Keratinocyte (primary cell): ENCODE measurements at places on chromosomes 5 and 9.

- no peak for DNase-seq
Observed at GRCh38 chr5:29037716-29038115, 1999.3 kb upstream of the CDH9 start.

DNA sequence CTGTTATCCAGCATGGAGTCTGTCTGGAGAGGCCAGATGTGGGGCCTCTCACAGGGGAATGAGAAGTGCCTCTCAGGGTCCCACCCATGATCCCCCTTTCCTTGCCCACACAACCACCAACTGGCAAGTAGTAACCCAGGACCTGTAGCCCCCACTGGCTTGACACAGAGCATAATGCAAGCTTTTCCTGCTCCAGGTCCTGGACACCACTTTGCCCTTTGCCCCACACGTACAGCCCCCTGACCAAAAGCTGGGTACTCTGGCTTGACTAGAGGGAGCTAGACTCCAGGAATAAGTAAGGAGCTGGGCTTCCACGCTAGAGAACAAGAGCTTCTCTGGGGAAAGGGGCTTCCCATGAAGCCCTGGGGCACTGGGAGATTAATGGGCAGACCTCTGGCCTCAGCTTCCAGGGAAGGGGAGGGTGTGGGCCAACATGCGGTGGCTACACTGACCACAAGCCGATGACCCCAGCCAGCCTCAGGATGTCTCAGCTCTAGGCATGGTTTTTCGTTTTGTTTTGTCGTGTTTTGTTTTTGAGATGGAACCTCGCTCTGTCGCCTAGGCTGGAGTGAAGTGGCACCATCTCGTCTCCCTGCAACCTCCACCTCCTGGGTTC lies 109.5 kb downstream of the C9orf50 start:
- DNase-seq = no peak

- no peak for DNase-seq
Observed at GRCh38 chr5:79111387-79111959, at the start of gene BHMT. Gene BHMT (plus strand): TSS chr5:79111809. CDS start chr5:79111886, 77 bp downstream.

DNA sequence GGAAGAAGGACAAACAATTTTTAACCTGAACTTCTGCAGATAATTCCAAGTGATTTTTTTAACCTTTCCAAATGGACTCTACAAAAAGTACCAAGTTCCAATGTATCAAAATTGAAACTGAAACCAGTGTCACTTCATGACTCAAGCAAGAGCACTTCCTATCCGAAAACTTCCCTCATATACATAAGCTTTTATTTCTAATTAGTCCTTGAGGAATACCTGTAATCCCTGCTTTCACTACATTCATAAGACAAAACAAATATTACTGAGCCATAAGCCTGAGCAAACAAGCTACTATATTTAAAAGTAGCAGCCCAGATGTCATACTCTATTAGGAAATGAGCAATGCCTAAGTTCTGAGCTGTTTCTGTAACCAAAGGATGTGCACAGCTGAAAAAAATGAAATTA lies 224.4 kb downstream of the EBF1 start:
- DNase-seq = no peak

DNA sequence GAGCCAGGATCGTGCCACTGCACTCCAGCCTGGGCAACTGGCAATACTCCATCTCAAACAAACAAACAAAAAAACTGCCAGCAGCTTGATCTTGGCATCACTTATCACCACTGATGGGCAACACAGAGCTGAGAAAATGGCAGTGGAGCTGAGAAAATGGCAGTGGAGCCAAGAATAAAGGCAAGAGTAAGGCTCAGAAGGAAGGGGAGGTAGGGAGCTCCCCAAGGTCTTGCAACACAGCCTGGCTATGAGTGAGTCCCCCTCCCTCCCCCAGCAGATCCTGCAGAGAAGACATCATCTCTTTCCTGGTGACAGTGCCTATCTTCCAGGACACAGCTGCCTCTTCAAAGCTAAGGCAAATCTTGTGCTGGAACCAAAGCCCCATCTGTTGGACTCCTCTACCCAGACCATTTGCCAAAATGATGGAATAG lies 70.3 kb downstream of the UGCG start:
- DNase-seq = no peak

GRCh38 chr9:7243838-7244237 lies 486.1 kb downstream of the KDM4C start:
- DNase-seq = no peak

- DNase-seq = peak; percentile 65
Observed at GRCh38 chr9:106846857-106847256, 16.1 kb upstream of the ZNF462 start.

- DNase-seq = no peak
Observed at GRCh38 chr5:168163966-168164365, 127.5 kb upstream of the WWC1 start.

DNA sequence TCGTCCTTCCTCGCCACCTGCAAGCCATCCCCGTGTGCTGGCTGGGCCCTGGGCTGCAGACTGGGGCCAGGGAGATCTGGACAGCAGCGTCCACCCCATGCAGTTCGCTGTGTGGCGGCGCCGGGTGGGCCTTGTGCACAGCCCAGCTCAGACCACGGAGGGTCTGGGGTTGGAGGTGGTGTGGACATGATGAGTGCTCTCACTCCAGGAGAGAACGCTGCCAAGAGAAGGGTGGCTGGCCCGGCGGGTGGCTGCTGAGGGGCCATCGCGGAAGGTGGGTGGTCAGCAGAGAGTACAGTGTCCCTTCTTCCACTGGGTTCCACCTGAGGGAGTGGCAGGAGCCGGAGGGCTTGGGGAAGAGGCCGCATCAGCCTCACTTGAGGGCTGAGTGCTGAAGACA lies 44.4 kb downstream of the RXRA start:
- no peak for DNase-seq

GRCh38 chr5:62139741-62140140 lies 166.3 kb upstream of the KIF2A start:
- no peak for DNase-seq

DNA sequence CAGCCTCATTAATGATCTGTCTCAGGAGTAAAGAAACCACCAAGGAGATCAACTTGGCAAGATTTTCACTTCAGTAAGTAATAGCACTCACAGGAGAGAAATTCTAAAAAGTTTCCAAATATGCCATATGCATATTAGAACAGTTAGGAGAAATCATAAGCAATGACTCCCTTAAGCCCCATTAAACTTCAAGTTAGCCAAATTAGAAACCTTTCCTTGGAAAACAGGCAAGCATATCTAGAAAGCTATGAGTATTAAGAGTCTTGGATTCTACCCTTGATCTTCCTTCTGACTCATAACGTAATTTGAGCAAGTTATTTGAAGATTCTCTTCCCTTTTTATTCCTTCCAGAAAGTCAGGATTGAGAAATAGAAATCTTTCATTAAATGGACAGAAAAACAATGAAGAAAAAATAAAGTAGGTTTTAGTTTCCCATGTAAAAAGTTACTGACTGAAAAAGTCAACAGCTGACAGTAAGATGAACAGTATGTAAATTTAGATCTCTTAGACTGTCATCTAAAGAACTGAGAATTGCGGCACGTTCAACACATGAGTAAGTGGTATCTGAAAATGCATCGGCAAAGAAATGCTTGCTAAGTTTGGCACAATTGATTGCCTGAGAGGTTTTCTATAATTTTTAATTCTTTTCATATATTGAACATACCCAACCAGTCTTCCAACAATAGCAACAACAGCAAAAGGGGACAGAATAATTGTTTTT lies 565.7 kb upstream of the FTMT start:
- no peak for DNase-seq

- DNase-seq = no peak
Observed at GRCh38 chr5:122844910-122845228, 544 bp upstream of the SNX24 start.

DNA sequence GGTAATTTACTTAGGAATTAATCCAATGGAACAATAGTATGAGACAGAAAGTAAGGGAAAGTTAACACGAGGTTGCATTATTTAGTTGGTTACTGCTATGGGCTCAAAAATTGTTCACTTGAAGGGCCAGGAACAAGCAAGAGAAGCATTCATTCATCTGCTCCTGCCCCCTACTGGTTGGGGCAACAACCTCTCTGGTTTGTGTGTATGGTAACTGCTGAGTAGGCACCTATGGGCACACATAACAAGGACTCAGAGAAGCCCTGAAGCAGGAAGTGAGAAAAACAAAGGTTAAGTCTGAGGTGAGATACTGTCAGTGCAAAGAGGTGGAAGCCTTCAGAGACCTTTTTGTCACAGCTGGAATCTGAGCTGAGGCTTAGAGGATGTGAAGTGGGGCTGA lies 34.4 kb upstream of the RANBP6 start:
- no peak for DNase-seq

GRCh38 chr5:8644377-8644776 lies 775.4 kb downstream of the MTRR start:
- no peak for DNase-seq

GRCh38 chr9:18793122-18793521 lies 239.9 kb downstream of the SAXO1 start:
- DNase-seq = no peak

DNA sequence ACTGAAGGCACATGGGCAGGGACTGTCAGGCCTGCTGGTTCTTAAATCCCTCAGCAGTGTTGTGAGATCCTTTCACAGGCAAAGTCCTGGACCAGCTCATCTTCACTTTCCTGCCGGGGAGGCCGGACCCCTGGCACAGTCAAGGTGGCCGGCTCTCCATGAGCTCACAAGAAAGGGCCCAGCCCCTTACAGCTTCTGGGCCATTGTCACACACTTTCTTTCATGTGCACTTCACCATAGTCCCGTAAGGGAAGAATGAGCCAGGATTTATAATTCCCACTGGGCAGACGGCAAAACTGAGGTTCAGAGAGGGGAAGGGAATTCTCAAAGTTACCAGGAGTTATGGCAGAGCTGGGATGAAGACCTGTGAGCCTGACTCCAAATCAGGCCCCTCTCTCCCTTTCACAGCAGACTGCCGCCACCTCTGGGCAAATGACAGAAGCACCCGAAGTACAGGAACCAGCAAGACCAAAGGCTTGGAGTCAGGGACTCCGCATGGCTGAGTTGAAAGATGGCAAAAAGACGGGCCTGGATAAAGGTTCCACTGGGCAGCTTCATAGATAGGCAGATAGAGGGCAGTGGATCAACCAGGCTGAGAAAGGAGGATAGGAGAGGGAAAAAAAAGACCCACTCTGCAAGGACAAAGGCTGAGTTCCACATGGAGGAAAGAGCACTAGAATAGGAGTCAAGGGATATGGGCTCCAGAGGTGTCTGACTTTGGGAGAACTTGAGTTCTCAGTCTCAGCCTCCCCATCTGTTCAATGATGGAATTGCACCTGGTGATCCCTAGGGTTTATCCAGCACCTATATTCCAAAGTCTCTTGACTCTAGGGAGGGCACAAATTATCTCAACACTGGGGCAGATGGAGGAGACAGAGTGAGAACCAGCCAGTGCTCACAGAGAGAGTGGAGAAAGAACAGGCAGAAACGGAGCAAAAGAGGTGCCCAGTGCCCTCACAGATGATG lies 128.7 kb downstream of the PAX5 start:
- DNase-seq = no peak

GRCh38 chr5:83924171-83924570 lies 203.5 kb upstream of the HAPLN1 start:
- no peak for DNase-seq

GRCh38 chr5:59065554-59065953 lies 482.7 kb downstream of the RAB3C start:
- DNase-seq = no peak

- peak; percentile 7 for DNase-seq
Observed at GRCh38 chr5:96483878-96484277, 50.8 kb upstream of the PCSK1 start.

DNA sequence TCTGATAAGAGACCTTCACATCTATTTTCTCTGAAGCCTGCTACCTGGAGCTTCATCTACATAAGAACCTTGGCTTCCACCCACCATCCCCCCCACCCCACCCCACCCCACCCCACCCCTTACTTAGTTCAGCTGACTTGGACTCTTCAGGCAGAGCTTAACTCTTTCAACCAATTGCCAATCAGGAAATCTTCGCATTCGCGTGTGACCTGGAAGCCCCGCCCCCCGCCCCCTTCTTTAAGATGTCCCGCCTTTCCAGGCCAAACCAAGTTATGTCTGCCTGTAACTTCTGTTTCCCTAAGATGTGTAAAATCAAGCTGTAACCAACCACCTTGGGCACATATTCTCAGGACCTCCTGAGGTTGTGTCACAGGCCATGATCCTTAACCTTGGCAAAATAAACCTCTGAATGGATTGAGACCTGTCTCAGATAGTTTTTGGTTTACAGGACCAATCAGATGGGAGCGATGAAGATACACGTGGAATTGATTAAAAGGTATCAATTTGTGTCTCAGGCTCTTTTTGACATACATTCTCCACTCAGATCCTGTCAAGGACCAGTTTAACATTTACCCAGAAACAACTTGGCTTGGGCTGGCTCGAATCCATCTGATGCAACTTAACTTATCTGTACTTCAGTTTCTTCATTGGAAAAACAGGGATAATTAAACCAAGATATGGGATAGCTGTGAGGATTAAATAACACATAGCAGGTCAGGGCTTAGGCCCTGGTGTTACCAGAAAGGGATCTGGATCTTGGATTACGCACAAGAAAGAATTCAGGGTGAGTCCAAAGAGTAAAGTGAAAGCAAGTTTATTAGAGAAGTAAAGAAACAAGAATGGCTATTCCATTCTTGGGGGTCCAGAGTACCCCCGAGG lies 43.6 kb downstream of the GALNT12 start:
- no peak for DNase-seq

DNA sequence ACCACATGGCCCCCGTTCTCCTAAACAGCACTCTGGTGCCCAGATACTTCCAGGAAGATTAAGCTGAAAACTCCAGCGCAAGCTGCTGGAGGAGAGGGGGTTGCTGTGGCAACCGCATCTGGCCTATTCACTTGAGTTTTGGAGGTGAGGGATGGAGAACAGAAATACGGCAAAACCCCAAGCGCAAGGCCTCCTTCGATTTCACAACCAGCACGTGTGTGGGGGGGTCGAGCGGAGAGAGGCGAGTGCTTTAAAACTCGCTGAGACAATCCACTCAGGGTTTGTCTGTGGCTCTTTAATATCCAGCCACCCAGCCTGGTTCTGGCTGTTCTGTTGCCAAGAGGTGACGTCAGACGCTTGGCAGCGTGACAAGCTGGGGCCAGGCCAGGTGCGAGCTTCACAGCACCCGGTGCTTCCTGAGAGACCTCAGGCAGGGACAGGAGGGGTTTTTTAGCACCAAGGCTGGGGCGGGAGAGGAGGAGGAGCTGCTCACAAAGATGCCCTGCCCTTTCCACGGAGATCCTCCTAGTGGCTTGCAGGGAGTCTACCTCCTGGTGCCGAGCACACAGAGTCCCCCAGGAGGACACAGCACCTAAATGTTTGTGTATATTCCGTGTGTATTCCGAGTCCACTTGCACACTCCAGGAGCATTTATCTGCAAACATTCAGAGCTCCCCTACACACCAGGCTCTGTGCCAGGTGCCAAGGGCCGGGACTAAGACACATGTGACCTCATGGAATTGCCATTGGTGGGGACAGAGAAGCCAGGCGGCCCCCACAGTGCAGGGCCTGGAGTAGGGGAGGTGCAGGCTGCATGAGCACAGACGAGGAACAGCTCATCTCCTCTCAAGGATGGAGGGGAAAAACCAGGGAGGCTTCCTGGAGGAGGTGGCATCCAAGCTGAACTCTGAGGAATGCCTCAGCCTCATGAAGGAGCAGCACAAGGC lies 194.6 kb downstream of the OLFM1 start:
- DNase-seq = peak; percentile 5

DNA sequence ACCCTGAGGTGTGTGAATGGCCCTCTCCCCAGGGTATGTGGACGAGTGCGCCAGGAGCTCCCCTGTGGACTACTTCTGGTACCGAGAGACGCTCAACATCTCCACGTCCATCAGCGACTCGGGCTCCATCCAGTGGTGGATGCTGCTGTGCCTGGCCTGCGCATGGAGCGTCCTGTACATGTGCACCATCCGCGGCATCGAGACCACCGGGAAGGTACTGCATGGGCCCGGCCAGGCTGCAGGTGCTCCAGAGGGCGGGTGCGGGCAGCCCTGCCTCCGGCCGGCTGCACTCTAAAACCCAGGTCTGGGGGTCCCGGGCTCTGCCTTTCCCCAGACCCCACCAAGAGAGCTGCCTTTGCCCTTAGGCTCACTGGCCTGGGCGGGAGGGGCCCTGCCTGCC lies 10.9 kb downstream of the SLC6A19 start:
- no peak for DNase-seq
